ENCODE measurements at places on chromosomes 4 and X.
A peak's percentile ranks its signal among the peaks of the same experiment; 100 is the strongest.

DNA sequence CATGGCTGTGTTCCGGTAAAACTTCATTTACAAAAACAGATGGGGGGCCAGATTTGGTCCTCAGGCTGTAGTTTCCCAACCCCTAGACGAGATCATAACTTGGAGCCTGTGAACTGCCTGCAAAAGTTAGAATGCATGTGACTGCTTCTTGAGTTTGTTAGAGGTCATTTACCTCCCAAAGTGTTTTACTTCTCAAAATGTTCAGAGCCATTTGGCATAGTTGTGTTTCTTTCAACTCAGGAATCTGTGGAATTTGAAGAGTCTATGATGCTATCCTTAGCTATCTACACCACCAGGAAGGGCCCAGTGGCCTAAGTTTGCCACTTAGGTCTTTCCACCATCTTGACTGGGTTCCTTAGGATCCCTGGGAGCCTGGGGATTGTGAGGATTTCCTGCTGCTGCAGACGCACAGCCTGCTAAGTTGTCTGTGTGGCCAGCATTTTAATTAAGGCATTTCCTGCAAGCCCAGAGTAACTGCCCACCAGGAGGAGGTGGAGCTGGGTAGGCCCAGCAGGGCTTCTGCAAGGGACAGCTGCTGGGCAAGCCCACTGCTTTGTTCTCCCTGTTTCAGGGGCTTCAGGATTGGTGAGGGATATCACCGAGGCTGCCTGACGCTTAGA lies 53.1 kb downstream of the CCNI start:
- DNase-seq = no peak

GRCh38 chr4:126354784-126355183 lies 1040.0 kb downstream of the FAT4 start:
- peak; percentile 1 for DNase-seq

DNA sequence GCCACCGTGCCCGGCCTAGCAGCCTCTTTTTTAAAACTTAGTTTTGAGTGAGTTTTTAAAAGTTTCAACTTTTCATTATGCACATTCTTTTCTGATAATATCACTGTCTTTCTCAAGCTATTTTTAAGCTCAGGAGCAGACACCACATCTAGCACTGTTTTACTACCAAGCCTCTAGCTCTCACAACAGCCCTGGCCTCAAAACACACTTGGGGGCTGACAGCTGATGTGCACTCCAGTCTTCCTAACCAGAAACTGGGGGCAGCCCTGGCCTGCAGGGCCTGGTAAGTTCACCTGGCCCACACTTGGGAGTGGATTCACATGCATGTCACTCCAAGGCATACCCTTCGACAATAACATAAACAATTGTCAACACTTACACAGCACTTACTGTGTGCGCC lies 34.0 kb downstream of the CENPU start:
- no peak for DNase-seq

GRCh38 chr4:34138385-34138784 lies 2105.9 kb downstream of the ARAP2 start:
- DNase-seq = no peak

DNA sequence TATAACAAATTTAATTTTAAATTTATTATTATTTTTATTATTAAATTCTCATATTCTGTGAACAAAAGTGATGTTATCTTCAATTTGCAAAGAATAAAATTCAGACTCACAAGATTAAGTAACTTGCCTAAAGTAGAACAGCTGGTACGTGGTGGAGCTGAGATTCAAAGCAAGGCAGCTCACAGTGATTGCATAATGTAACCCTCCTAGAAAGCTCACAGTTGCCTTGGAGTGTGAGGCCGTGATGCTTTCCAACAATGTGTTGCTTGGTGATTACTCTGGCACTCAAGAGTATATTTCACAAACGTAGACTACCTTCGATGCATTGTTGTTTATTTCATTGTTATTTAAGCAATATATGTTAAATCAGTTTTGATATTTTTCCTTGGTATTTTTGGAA lies 1039.2 kb upstream of the PABPC4L start:
- DNase-seq = no peak

- no peak for DNase-seq
Observed at GRCh38 chr4:81460191-81460701, 11.5 kb downstream of the RASGEF1B start.

- DNase-seq = no peak
Observed at GRCh38 chr4:26242451-26242850, 78.4 kb upstream of the RBPJ start.

DNA sequence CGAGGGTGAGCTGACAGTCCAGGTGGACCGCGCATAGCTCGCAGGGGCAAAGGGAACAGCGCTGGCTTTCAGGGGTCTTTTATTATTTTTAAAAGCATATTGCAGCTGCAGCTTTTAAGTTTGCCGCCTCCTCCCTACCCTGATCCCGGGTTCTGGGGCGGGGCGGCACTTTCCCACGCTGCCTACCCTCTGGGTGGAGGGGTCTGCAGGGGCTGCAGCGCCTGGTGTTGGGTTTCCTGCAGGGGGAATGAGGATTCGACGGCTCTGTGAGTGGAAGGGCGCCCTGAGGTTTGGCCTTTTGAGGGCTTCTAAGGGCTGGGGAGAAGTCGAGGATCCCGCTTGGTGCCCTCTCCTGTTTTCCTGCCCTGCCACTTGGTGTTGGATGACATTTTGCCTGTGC lies 80.7 kb upstream of the SCML1 start:
- no peak for DNase-seq

- DNase-seq = no peak
Observed at GRCh38 chr4:30866346-30866745, 146.2 kb downstream of the PCDH7 start.

DNA sequence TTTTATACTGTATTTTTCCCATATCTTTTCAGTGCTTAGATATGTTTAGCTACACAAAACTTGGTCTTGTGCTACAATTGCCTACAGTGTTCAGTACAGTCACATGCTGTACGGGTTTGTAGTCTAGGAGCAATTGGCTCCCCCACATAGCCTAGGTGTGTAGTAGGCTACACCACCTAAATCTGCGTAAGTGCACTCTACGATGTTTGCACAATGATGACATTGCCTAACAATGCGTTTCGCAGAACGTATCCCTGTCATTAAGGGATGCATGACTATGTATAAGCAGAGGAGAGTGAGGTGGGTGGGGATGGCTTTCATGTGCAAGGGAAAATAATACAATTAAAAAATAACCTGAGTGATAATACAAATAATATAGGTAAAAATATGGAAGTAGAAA lies 131.4 kb downstream of the GBA3 start:
- no peak for DNase-seq

- no peak for DNase-seq
Observed at GRCh38 chr4:143085224-143085623, 99.5 kb upstream of the USP38 start.

GRCh38 chrX:48590203-48591103 lies 6.8 kb upstream of the WDR13 start:
- no peak for DNase-seq

- no peak for DNase-seq
Observed at GRCh38 chrX:107629540-107629909, 1.2 kb downstream of the PRPS1 start.

DNA sequence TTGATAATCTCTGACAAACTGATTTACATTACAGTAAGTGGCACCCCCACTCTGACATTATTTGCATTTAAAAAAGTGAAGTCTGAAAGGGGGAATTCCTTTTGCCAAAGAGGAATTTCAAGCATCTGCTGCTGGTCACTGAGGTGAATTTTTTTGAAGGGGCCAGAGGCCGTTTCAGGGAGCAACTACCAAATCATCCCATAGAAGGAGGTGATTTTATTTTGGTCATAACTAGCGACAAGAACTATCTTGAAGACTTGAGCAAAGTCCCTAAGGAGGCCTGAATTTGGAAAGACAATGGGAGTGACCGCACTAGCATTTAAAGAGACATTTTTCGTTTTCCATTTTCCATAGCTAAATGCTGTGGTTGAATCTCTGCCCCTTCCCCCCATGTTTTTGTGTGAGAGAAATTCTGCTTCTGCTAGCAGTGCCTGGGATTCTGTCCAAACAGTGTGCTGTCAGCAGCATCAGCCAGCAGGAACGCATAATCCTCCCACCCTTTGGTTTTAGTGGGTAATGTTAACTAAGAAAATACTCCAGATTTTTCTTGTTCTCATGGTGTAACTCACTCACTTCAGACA lies 110.1 kb upstream of the MED14 start:
- DNase-seq = no peak

DNA sequence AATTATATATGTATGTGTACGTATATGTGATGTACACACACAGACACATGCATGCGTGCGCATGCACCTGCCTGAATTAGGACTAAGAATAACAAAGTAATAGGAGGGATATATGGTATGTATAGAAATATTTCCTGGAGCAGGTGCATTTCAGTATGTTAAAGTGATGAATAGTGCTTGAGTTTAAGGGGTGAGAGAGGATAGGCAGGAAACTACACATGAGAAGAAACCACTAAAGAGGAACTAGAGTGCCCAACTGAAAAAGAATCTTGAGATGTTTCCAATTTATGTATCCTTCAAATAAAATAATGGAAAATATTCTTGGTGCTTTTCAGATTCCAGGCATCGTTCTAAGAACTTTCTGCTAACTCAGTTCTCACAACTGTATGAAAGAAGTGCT lies 52.6 kb upstream of the UNC5C start:
- no peak for DNase-seq

DNA sequence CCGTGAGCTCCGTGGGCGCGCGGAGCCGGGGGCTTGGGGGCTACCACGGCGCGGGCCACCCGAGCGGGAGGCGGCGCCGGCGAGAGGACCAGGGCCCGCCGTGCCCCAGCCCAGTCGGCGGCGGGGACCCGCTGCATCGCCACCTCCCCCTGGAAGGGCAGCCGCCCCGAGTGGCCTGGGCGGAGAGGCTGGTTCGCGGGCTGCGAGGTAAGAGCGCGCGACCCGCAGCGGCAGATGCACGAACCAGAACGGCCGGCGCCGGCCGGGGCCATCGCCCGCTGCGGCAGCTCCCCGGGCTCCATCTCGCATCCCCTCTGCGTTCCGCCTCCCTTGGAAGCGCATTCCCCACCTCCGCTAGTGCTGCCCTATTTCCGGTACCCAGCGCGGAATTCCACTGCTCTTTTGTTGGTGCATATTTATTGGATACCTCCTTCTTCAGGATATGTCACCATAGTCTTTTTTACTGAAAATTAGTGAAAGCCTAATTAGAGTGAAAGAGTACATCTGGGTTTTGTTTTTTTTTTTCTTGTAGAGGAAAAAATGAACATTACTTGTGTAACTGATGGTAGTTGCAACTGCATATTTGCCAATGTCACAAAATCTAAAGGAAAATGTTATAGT lies 797 bp downstream of the PKD2 start:
- peak; percentile 7 for DNase-seq

- no peak for DNase-seq
Observed at GRCh38 chr4:10180927-10181744, 64.5 kb upstream of the WDR1 start.

DNA sequence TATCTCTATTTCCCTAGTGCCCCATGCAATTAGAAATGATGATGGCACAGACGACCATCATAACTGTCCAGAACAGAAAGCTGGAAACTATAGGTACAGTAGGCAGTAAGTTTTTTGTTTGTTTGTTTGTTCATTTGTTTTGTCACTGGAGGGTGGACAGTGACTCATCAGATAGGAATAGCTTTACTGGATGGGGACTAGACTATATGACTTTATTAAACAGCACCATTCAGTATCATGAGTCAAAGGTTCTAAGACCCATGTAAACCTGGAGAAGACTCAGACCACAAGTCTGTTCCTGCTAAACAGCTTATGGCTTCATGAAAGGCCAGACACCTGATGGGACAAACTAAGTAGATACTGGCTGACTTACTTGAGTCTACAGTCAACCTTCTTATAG lies 38.4 kb downstream of the PLAC1 start:
- no peak for DNase-seq

GRCh38 chrX:17183566-17183965 lies 191.4 kb upstream of the NHS start:
- DNase-seq = no peak

DNA sequence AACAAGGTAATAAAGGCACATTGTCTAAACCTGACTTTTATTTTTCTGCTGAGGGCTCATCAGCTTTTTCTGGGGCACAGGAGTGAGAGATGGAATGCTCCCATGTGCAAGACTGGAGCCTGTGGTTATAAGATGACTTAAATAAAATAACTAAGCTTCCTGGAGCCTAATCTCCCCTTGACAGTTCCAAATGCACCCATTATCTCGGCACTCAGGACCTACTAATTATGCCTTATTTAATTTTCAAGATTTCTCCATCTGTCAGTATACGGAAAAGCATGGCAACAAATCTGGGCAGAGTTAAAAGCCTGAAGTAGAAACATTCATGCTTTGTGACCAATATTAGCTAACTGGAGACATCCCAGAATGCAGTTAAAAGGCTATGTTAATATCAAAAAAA lies 416.7 kb upstream of the TEX13C start:
- no peak for DNase-seq

GRCh38 chr4:134906404-134907023 lies 704.9 kb upstream of the PABPC4L start:
- no peak for DNase-seq

DNA sequence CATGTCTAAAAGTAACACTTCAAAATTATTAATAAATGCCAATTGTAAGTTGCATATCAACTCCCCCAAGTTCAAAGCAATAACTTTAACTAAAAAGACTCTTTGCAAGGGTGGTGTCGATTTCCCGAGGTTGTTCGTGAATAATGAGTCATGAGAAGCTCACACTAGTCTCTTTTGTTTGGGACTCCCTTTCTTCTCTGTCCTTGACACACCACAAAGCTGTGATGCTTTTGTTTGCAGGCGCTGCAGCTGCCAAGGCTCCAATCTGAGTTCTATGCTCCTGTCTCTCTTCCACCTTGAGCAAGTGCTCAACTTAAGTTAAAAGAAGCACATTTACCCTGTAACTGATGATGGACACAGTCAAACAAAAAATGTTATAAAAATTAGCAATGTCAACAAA lies 65.9 kb downstream of the FAT1 start:
- DNase-seq = no peak

- DNase-seq = no peak
Observed at GRCh38 chr4:99803566-99804101, 13.0 kb upstream of the DAPP1 start.

- DNase-seq = no peak
Observed at GRCh38 chr4:101252721-101253120, 94.6 kb downstream of the PPP3CA start.

DNA sequence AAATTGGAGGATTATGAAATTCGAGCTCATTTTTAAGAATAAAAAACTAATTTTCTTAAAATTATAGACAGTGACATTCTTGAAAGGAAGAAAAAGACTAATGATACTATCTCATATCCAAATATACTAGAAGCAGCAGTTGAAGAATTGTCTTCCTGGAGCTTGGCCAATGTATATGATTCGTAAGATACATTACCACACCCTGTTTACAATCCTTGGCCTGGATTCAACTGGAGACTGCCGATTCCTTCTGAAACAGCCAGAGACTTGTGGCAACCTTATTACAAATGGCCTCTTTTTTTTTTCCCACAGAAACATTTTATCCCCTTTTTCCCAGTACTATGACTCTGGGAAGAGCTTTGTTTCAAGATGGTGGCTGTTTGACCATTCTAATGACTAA lies 571.2 kb upstream of the FAT1 start:
- no peak for DNase-seq

GRCh38 chr4:41599192-41599786 lies 61.3 kb downstream of the LIMCH1 start:
- DNase-seq = no peak

Data from NCI-H2107 (cell line).